Activated naive CD8-positive, alpha-beta T cell treated with anti-CD3 and anti-CD28 coated beads, Interleukin-2, amount 50 U/mL, for 16 hours (primary cell): ENCODE measurements at places on chromosomes 4 and X.

- no peak for DNase-seq
Observed at GRCh38 chr4:139301821-139302611, at the start of gene NDUFC1. NDUFC1 (minus strand) TSS chr4:139302477; CDS start chr4:139295798, 6,679 bp downstream.

DNA sequence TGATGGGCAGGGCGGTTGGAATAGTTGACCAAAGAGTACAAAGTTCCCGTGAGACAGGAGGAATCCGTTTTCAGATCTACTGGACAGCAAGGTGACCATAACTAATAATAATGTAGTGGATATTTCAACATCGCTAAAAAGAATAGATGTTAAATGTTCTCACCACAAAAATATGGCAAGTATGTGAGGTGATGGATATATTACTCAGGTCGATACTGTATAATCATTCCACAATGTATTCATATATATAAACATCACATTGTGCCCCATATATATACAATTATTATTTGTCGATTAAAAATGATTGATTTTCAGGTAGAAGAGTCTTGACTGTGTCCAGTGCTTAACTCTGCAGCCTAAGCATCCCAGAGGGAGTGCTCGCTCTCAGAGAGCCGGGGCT is 141.6 kb upstream of the TENM3 start:
- no peak for DNase-seq

- DNase-seq, result no peak
Observed at GRCh38 chrX:134545510-134545909, 85.5 kb downstream of the HPRT1 start.

- DNase-seq, result no peak
Observed at GRCh38 chr4:186676531-186677161, 47.0 kb downstream of the FAT1 start.

DNA sequence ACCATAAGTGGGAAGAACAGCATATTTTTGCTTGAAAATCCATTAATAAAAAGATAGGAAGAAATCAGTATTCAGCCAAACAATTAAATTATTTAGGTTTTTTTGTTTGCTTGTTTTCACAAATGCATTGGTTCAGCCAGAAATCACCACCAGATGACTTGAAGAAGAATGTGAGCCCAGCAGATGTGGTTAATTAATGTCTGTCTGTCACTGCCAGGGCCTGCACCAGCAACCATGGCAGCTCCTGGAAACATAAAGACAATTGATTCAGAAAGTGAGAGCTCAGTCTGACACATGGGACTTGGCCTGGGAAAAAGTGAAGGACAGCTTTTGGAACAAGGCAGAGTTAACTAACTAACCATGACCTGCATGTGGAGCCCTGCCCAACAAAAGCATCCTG is 74.0 kb downstream of the MAOB start:
- DNase-seq, result no peak

- DNase-seq, result no peak
Observed at GRCh38 chrX:124641737-124642491, 295.6 kb downstream of the SH2D1A start.

GRCh38 chr4:153729895-153730294 is 29.9 kb downstream of the RNF175 start:
- DNase-seq, result no peak

DNA sequence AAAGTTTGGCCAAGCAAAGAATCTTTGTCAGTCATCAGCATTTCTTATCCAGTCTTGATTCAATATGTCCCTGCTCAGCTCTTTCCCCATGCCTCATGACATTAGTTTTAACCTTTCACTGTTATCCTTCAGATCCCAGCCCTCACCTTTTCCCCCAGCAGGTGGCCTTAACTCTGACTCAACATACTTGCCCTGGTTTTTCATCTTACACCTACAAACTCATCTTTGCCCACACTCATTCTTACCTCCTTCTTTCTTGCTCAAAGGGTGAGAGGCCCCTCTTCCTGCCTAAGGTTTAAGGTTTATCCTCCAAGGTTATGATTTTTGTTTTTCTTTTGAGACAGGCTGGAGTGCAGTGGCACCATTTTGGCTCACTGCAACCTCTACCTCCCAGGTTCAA is 10.6 kb upstream of the ANXA5 start:
- DNase-seq, result no peak

GRCh38 chr4:89549907-89550306 is 242.3 kb upstream of the GPRIN3 start:
- DNase-seq, result no peak

GRCh38 chrX:51779306-51779705 is 36.1 kb downstream of the GSPT2 start:
- no peak for DNase-seq

- DNase-seq, result no peak
Observed at GRCh38 chr4:152850377-152850776, 70.6 kb downstream of the ARFIP1 start.

- no peak for DNase-seq
Observed at GRCh38 chr4:183161630-183162029, 62.6 kb downstream of the WWC2 start.

DNA sequence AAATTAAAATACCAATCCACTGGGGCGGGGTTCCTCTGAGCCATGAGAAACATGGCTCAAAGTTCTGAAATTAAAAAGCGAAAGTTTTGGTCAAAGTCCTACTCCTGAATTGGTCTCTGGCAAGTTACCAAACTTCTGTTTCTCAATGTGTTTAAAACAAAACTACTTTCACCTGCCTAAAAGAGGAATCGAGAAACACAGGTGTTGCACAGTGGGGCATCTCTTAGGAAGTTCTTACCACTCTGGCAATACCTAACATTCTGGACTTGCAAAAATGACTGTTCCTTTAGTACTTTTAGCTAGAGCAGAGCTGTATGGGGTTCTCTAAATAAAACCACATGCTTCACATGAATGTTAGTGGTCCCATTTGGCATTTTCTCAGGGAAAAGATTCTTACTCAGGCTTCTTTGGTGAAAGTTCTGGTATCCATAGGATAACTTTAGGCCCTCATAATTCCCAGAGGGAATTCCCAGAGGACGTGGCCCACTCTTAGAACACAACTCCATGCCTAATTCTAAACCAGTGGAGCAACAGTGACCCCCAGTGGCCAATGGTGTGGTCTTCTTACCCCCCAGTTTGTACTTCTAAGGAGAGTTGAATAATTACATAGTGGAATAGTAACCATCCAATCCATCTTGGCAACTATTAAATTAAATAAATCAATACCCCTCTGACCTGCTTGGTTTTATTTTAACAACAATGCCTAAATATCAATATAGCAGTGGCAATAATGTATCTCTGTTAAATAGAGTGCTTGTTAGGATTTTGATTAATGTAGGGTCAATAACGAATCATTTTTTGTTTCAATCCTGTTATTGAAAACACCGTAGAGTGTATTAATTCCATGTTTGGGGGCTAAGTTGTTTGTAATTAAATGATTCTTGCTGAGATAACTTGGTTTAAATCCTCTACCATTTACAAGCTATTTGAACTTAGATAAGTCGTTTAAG is 21.9 kb downstream of the BMP3 start:
- DNase-seq, result no peak

DNA sequence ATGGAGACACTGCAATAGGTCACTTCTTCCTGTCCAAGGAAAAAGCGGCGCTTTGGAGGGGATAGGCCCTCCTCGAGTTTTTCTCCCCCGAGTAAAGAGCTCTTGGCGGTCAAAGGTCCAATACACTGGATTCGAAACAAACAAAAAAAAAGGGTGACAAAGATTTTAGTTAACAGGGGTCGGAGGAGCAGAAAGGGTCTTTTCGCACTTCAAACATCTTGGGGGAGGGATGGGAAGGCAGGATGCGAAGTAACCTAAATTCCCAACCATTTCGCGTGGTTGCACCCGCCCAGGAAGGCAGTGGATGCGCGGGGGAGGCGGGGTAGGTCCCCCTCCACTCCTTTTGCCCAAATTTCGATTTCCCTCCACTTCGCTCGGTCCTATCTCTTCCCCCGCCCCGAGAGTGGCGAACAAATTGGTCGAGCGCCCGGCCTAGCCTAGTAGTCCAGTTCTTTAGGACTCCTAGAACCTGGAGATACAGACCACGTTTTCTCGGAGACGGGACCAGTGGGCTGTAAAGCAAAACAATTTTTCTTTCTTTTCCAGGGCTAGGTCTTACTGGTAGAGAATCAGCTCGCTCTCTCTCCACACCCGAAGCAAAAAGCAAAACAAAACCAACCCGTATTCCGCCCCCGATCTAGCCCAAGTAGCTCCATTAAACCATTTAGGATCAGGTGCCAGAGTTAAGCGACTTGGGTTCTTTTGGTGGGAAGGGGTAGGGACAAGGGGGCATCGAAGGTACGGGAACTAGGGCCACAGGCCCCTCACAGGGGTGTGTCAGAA is 2.0 kb upstream of the STAG2 start:
- DNase-seq, result no peak

DNA sequence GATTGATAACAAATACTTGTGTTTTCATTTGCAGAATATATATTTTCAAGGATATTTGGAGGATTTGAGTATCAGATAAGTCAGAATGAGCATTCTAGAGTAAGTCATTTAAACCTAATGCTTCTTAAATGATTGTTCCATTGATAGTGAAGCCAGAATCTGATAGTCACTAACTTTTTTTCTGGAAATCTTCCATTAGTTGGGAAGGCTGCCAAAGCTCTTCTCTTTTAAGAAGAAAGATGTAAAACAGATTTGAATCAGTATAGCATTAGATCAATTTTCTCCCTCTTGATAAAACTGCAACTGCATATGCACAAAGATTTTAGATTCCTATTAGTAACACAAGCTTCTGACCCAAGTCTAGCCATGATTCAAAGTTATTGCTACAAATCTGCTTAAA is 256.7 kb downstream of the SPOCK3 start:
- no peak for DNase-seq

GRCh38 chrX:13587786-13588477 is 18.5 kb downstream of the EGFL6 start:
- no peak for DNase-seq

- no peak for DNase-seq
Observed at GRCh38 chr4:21991050-21991449, 42.5 kb upstream of the KCNIP4 start.
